ENCODE measurements at places on chromosomes 5 and 9.

DNA sequence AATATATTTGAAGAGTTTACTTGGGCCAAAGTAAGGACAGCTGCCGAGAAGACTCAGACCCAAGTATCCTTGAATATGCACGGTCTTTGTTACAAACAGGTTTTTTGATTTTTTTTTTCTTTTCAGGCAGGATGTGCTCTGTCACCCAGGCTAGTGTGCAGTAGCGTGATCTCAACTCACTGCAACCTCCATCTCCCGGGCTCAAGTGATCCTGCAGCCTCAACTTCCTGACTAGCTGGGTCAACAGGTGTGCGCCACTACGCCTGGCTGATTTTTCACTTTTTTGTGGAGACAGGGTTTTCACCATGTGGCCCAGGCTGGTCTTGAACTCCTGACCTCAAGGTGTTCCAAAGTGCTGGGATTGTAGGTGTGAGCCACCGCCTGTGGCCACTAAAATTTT is 27.4 kb downstream of the JMY start:
- no peaks in the 10 kb centered on the region for H3K36me3 ChIP-seq
- H3K4me3 ChIP-seq, result no peak overlapping the region
- H3K27me3 ChIP-seq, result no peaks in the 10 kb centered on the region
- no peaks in the 10 kb centered on the region for H3K4me1 ChIP-seq
- no peak for DNase-seq

GRCh38 chr9:133943781-133944745 is 48.1 kb downstream of the VAV2 start:
- DNase-seq, result peak; percentile 56
- H3K4me3 ChIP-seq, result no peak overlapping the region
- H3K4me1 ChIP-seq, result peaks cover 15% of the 10 kb centered on the region
- H3K27ac ChIP-seq, result no peak overlapping the region

DNA sequence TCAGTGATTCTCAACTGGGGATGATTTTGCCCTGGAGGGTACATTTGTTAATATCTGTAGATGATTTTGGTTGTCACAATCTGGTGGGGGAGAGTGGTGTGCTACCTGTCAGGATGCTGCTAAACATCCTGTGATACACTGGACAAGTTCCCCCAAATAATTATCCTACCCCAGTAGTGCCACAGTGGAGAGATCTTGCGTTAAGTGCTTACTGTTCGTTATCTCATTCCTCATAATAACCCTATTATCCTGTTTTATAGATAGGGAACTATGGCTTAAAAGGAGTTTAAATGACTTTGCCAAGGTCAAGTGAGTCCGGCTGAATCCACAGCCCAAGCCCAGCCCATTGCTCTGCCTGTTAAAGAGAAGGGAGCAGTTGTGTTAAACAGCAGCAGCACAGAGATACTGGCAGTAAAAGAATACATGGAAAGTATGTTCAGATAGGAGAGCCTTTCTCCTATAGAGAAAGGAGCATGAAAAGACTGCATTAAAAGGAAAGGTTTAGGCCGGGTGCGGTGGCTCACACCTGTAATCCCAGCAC is 15.4 kb downstream of the CNOT8 start:
- H3K36me3 ChIP-seq, result peaks cover 76% of the 10 kb centered on the region
- peaks cover 13% of the 10 kb centered on the region for H3K4me1 ChIP-seq
- DNase-seq, result no peak
- H3K27ac ChIP-seq, result peak overlapping the region; percentile 55

DNA sequence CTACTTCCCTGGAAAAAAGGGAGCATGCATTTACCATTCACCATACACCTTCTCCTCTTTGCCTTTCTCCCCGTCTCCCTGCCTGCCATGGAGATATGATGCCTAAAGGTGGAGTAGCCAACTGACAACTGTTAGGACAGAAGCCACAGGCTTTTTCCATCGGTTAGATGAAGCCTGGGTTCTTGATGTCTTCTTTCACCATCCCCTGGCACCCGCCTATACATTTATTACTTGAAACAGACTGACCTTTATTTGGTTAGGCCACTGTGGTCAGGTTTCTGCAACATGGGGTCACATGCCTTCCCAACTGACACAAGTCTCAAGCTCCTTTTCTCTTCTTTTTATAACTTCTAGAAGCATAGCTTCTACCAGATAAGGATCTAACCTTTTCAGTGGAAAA is 7.1 kb downstream of the LCP2 start:
- peaks cover 24% of the 10 kb centered on the region for H3K36me3 ChIP-seq
- no peaks in the 10 kb centered on the region for H3K27me3 ChIP-seq
- H3K27ac ChIP-seq, result no peak overlapping the region
- no peak for DNase-seq
- no peak overlapping the region for H3K4me3 ChIP-seq

DNA sequence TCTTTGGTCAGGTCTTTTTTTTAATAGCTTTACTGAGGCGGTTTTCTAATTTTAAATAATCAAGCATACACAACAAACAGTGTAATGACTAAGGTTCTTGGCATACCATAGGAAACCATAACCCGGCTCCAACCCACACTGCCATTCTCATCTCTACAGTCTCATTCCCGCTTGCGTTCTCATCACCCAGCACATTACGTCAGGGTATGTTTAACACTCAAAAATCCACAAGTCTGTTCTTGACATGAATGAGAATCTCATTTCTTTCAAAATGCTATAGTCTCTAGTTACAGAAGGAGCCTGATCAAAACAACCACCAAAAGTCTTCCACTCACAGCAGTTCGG is 505 bp downstream of the C5orf34 start:
- DNase-seq, result no peak
- H3K27ac ChIP-seq, result peak overlapping the region; percentile 92
- H3K27me3 ChIP-seq, result no peaks in the 10 kb centered on the region
- peaks cover 12% of the 10 kb centered on the region for H3K4me1 ChIP-seq
- peak overlapping the region; percentile 73 for H3K4me3 ChIP-seq
- H3K36me3 ChIP-seq, result no peaks in the 10 kb centered on the region

DNA sequence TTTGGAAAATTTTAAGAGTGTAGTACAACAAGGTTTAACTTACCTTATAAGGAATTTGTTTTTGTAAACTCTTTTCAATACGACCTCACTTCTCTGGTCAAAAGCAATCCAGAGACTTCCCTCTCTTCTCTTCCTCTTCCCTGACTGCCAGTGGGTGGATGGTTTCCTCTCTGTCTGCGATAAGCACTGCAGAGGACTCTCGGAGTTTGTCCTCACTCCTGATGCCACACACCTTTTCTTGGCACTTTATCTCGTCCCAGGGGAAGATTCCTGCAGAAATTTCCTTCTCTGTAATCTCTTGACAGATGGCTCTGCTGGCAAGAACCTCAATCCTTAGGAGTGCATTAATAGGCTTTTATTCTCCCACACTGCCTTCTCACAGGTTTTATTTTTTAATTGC is 641.6 kb downstream of the NR2F1-AS1 start:
- H3K4me1 ChIP-seq, result no peaks in the 10 kb centered on the region
- H3K4me3 ChIP-seq, result peak overlapping the region; percentile 4
- no peak for DNase-seq
- no peaks in the 10 kb centered on the region for H3K27me3 ChIP-seq

- peak overlapping the region; percentile 39 for H3K27ac ChIP-seq
- H3K36me3 ChIP-seq, result no peaks in the 10 kb centered on the region
- H3K27me3 ChIP-seq, result no peaks in the 10 kb centered on the region
- H3K4me1 ChIP-seq, result no peaks in the 10 kb centered on the region
- no peak overlapping the region for H3K4me3 ChIP-seq
Measured at GRCh38 chr5:158429564-158429963, 570.6 kb upstream of the CLINT1 start.

DNA sequence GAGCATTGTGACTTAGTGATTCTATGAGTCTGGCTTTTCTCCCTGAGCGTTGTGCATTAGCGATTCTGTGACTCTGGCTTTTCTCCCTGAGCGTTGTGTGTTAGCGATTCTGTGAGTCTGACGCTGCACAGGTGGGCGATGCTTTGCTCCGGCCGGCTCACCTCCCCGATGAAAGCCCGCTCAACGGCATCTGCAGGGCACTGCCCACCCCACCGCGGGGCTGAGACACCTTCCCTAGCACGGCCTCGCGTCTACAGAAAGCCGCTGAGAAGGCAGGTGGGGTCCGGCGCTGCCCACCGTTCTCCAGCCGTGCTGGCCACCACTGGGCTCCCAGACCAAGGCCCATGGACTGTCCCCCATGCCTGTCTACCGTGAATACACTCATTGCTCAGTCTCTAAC is 12.8 kb upstream of the SLC9A3 start:
- DNase-seq, result peak; percentile 56
- no peak overlapping the region for H3K4me3 ChIP-seq
- H3K27ac ChIP-seq, result no peak overlapping the region
- peaks cover 79% of the 10 kb centered on the region for H3K27me3 ChIP-seq
- no peaks in the 10 kb centered on the region for H3K4me1 ChIP-seq

GRCh38 chr9:18531136-18532065 is 57.4 kb downstream of the ADAMTSL1 start:
- H3K27ac ChIP-seq, result no peak overlapping the region
- H3K4me3 ChIP-seq, result no peak overlapping the region
- H3K27me3 ChIP-seq, result no peaks in the 10 kb centered on the region
- DNase-seq, result no peak
- H3K36me3 ChIP-seq, result no peaks in the 10 kb centered on the region
- no peaks in the 10 kb centered on the region for H3K4me1 ChIP-seq

DNA sequence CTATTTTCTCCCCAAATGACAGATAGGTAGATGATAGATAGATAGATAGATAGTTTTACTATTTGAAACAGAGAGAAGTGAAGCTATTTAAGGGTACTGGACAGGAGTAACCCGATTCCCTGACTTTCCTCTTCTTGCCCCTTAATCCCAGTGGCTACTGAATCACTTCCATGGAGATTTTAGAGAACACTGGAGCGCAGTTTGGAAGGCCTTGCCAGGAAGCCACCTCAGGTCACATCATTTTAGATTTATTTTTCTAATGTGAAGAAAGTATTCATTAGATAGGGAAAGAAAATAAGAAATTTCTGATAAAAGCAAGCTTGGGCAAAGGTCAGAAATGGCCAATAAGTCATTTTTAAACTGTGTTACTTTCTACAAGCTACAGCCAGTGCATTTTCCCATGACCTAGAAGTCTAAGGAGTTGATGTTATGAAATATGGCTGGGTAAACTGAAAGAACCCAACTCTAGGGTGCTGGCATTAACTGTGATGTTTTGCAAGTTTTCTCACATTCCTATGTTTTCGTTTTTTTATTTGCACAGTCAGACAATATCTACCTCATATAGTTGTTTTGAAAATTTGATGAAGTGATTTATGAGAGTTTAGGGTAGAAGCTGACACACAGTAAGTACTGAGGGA is 544.7 kb upstream of the PTGER4 start:
- no peaks in the 10 kb centered on the region for H3K4me1 ChIP-seq
- H3K27me3 ChIP-seq, result no peaks in the 10 kb centered on the region
- DNase-seq, result no peak
- no peak overlapping the region for H3K4me3 ChIP-seq

DNA sequence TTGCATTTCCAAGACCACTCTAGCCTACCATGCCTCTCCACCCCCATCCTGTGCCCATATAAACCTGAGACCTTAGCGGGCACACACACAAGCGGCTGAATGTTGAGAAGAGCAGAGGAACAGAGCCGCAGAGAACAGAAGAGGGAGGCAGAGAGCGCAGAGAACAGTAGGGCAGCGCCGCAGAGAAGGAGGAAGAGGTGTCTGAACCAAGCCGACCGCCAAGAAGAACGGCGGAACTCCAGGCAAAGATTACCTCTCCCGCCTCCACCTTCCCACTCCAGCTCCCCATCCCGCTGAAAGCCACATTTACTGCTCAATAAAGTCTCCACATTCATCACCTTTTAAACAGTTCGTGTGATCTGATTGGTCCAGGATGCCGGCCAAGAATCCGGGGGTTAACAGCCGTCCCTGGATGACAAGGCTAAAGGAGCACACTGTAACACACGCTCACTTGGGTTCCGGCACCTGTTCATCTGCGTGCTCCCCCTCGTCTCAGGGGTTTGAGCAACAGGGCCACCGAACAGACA is 33.2 kb downstream of the GRIN3A start:
- H3K36me3 ChIP-seq, result no peaks in the 10 kb centered on the region
- H3K27me3 ChIP-seq, result peaks cover 6% of the 10 kb centered on the region

DNA sequence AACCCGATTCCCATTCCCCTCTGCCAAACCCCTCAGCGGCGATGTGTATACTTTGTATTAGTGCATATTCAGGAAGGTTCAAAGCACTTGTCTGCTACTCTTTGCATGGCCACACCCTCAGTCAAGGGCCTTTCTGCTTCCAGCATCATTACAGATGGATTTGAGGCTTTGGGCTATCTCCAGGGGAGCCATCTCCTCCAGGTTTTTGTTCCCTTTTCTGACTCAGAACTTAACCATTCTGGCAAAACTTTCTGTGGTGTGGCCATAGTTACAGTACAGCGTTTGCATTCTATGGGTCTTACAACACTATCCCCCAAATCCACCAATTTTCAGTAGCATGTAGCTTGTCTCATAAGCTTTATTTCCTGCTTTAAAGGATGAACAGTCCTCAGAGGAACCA is 36.0 kb upstream of the SVEP1 start:
- no peak overlapping the region for H3K4me3 ChIP-seq
- H3K27me3 ChIP-seq, result no peaks in the 10 kb centered on the region
- no peak overlapping the region for H3K27ac ChIP-seq
- H3K36me3 ChIP-seq, result no peaks in the 10 kb centered on the region
- DNase-seq, result no peak

DNA sequence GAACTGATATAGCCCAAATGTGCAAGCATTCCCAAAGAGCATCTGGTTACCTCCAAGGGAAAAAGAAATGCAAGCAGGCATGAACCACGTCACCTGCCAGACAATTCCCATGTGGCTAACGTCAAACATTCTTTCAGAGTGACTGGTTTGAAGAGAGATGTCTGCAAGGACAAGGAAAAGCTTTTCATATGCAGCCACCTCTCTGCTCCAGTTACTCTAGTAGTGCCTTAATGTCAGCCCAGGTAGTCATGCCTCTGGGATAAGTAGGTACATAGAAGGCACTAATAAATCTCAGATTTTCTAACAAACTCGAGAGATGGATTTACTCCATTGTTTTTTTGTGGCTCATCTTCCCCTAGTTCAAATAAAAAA is 96.8 kb upstream of the IFNK start:
- H3K27me3 ChIP-seq, result no peaks in the 10 kb centered on the region
- H3K36me3 ChIP-seq, result no peaks in the 10 kb centered on the region
- no peak for DNase-seq
- no peak overlapping the region for H3K27ac ChIP-seq
- peaks cover 7% of the 10 kb centered on the region for H3K4me1 ChIP-seq

GRCh38 chr5:150140830-150141229 is 14.8 kb downstream of the PDGFRB start:
- no peaks in the 10 kb centered on the region for H3K27me3 ChIP-seq
- H3K4me1 ChIP-seq, result peaks cover 78% of the 10 kb centered on the region
- H3K27ac ChIP-seq, result peak overlapping the region; percentile 76
- DNase-seq, result no peak
- no peaks in the 10 kb centered on the region for H3K36me3 ChIP-seq

- H3K27ac ChIP-seq, result no peak overlapping the region
- H3K36me3 ChIP-seq, result no peaks in the 10 kb centered on the region
- no peak for DNase-seq
- no peak overlapping the region for H3K4me3 ChIP-seq
- H3K4me1 ChIP-seq, result no peaks in the 10 kb centered on the region
- no peaks in the 10 kb centered on the region for H3K27me3 ChIP-seq
Measured at GRCh38 chr5:172028167-172028566, 21.7 kb upstream of the FBXW11 start.

Data from upper lobe of right lung (tissue), 1 donor.